ENCODE measurements at places on chromosomes 6 and 20.

GRCh38 chr6:44559486-44560270 is 172.2 kb downstream of the CDC5L start:
- no peak for DNase-seq

DNA sequence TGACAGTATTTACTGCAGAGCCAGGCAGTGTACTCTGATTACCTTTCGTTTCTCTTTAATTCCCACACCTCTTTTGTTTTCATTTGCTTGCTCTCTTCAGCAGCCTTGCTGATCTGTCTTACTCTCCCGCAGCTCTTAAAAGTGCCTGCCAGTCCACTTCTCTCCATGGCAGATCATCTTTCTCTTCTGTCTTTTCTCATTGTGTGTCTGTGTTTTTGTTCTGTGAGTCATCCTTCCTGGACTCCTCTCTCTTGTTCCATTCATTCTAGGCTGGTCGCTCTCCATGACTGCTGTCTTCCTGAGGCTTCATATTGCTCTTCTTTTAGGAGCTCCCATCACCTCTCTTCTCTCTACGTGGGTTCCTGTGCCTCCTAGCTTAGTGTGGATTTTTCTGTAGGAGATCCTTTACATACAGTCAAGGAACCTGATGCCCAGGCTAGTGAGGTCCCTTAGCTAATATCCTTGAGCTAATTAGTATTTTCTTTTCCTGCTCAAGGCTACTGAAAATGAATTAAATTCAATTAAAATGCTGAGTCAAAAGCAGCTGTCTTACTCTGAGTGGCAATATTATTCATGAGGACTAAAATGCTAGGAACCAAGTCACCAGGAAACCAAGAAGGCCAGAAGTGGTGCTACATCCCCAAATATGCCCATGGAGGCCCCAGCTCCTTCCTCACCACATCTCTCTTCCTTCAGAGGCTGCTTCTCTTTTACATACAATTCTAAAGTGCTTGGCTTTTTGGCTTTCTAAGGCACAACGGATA is 86.1 kb downstream of the SLX4IP start:
- no peak for DNase-seq

- DNase-seq: no peak
Measured at GRCh38 chr6:140789466-140789865, 1343.3 kb upstream of the GJE1 start.

- DNase-seq: no peak
Measured at GRCh38 chr20:23393996-23394775, 27.1 kb downstream of the NAPB start.

DNA sequence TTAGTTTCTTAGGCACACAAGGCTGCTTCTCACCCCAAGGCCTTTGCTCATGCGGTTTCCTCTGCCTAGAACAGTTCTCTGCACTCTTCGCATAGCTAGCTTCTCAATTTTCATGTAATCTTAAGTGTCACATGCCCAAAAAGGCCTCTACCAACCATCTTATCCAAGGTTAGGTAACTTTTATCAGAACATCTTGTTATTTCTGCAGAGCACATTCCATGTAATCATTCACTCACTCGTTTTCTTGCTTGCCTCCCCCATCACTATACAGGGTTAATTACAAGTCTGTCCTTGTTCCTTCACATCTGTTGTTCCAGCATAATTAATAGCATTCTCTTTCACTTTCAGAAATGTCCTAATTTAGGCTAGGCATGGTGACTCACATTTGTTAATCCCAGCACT is 53.8 kb downstream of the NCOA6 start:
- DNase-seq: no peak

GRCh38 chr6:145241721-145242120 is 493.6 kb downstream of the EPM2A start:
- no peak for DNase-seq

GRCh38 chr6:34045771-34046170 is 100.1 kb downstream of the GRM4 start:
- no peak for DNase-seq

GRCh38 chr6:88174906-88175305 is 8.8 kb upstream of the CNR1 start:
- DNase-seq: no peak

- no peak for DNase-seq
Measured at GRCh38 chr6:121590438-121590837, 155.0 kb downstream of the GJA1 start.

GRCh38 chr20:21166801-21167200 is 40.9 kb downstream of the KIZ start:
- no peak for DNase-seq

DNA sequence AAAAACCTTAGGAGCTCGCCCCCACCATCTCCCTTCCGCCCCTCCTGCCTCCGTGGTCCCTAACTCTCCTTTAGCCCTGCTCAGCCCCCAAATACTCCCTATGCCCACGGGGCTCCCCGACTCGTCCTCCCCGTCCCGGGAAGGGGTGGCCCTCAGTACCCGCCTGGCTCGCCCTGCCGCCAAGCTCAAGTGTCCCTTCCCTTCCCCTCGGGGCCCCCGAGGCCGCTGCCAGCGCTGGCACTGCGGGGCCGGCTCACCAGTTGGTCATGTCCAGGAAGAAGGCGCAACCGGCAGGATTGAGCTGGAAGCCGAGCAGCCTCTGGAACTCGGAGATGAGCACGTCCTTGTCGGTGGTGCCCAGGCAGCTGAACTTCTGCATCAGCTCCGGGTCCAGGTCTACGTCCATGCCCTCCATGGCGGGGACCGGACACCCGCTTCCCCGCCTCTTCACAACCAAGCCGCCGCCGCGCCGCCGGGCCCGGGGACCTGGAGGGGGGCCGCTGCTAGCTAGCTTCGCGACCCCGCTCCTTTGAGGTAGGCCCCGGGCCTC is 303 bp downstream of the ILRUN start:
- DNase-seq: peak; percentile 78

- no peak for DNase-seq
Measured at GRCh38 chr6:96942676-96943075, 18.1 kb downstream of the KLHL32 start.

DNA sequence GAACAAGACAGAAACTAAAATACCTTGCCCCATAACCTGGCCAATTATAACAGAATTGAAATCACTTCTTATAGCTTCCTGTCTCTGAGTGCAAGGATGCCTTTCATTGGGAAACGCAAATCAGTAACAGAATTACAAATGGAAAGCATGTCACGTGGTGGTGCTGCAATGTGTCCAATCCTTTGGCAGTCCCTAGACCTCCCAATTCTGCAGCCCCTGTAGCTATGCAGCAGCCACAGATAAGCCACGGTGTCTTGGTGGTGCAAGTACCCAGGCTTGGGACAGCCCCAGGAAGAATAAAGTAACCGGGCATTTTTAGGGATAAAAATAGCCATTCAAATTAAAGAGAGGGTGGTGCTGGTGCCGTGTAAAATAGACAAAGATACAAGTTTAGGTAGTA is 134.6 kb upstream of the CCN2 start:
- DNase-seq: no peak

GRCh38 chr20:1761116-1761515 is 103.5 kb upstream of the SIRPG start:
- no peak for DNase-seq

GRCh38 chr20:22729180-22729579 is 144.8 kb upstream of the FOXA2 start:
- DNase-seq: no peak

DNA sequence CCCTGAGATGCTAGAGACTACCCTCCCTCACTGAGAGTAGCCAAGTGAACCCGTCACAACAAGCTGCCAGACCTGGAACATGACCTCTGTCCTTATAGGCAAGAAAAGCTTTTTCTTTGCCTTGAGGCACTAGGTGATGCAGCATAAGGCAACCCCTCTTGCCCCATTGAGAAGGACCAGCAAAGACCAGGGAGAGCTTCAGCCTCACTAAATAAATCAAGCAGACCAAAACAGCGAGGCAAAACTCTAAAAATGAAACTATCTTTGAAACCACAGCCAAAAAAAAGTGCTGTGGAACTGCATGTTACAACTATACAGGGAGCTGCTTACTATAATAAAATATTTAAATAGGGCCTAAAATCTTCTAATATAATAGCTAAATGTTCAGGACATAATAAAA is 62.6 kb upstream of the FAM83B start:
- DNase-seq: no peak

DNA sequence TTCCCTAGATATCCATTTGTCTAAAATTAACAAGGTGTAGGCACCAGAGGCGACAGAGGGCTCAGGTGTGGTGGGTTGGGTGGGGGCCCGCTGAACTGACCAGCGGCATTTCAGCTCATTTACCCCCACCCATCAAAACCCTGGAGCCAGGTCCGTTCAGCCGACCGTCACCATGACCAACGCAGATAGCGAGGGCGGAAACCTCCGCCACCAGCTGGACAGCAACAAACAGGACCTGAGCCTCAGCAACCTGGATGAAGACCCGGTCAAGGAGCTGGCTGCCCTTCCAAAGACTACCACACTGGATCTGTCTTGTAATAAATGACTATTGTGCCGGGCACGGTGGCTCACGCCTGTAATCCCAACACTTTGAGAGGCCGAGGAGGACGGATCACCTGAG is 120.8 kb upstream of the LGSN start:
- DNase-seq: no peak

DNA sequence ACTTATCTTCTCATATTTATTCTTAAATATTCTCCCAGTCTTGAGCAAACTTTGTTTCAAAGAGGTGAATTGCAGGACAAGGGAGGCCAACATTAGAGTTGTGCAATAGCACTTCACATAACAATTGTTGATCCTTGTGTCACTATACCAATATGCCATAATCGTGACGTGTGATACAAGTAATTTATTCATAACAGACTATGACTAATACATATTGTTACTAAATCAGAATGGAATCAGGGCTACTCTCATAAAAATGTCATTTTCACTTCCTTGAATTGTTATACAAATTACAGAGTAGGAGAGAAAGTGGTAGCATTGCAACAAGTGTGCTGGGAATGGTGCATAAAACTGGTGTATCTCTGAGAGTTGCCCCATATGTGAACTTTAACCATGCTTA is 37.2 kb upstream of the PLCB1 start:
- no peak for DNase-seq

DNA sequence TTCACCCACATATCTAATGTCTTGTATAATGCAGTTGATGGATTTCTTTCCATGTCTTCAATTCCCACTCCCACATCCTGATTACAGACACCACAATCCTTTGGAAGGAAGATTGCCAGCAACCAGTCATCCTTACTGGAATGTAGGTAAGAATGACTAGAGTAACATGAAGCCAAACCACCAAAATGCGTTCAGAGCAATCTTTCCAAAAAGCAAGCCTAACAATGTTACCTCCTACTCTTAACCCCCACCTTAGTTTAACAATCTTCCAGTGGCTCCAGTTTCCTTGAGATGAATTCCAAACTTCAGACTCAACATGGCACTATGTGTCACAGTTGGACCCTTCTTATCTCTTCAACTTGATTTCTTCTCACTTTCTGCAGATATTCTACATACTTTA is 685.6 kb downstream of the DOK5 start:
- no peak for DNase-seq

- no peak for DNase-seq
Measured at GRCh38 chr6:154039231-154039842, at the start of gene OPRM1. Gene OPRM1, plus strand, starts transcription at chr6:154039240. Its CDS starts 305 bp downstream, at chr6:154039545.

DNA sequence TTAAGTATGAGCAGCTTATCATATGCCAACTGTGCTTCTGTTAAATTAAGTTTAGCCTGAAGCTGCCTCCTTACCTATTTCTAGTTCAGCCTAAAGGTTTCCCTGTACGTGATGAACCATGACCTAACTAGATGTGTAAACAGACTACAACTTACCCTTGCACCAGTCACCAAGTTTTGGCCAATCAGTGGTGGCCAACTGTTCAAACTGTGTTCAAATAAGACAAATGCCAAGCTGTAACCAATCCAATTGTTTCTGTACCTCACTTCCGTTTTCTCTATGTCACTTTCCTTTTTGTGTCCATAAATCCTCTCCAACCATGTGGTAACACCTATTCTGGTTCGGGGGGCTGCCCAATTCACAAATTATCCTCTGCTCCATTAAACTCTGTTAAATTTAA is 6.0 kb upstream of the SLC2A10 start:
- no peak for DNase-seq

- DNase-seq: no peak
Measured at GRCh38 chr6:11921751-11922150, 90.4 kb upstream of the HIVEP1 start.

- DNase-seq: no peak
Measured at GRCh38 chr6:12333128-12333527, 43.0 kb downstream of the EDN1 start.

DNA sequence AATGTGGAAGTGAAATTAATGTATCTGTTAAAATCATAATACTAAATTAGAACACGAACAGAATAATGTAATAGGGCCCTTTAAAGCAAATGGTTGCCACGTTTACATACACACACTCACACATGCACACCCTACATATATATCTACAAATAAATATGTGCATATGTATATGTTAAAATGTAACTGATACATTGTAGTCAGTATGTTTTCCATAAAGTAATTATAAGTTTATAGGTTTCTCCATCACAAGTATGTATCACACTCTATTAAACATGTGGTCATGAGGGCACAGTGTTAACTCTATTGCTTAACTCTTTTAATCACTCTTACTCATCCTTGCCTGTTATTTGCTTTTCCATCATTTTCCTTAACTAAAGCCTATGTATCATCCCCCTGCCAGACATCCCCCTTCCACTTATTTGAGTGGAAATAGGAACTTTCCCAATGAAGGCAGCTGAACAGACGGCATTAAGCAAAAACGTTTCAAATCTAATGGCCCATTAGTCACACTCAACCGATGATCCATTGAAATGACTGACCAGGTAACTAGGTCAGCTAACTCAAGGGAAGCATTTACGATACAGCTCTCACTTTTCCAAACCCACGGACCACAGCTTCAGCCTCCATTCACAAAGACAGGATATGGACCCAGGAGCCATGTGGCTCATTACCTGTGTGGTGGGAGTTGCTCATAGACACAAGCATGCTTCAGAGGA is 89.3 kb downstream of the HAO1 start:
- DNase-seq: no peak

GRCh38 chr20:52959125-52959524 is 13.0 kb upstream of the TSHZ2 start:
- no peak for DNase-seq

GRCh38 chr20:38034108-38034649 is 633 bp downstream of the RPRD1B start:
- no peak for DNase-seq

DNA sequence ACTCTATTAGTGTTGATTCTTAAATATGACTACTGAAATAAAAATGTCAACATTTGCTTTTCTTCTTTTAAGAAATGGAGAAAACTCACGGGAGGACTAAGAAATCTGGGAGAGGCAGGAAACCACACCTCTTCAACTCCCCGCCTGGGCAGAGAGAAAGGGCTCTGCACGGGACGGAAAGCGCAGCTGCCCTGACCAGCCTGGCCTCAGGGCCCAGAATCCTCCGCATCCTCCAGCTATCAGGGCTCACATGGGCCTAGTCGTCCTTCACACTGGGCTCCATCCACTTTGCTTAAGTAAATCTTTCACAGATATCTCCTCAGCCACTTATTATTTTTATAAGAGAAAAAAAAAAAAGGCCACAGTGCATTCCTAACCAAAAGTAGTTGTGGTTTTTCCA is 215.1 kb downstream of the TBXT start:
- DNase-seq: no peak
